ENCODE measurements at places on chromosomes 2 and 18.

DNA sequence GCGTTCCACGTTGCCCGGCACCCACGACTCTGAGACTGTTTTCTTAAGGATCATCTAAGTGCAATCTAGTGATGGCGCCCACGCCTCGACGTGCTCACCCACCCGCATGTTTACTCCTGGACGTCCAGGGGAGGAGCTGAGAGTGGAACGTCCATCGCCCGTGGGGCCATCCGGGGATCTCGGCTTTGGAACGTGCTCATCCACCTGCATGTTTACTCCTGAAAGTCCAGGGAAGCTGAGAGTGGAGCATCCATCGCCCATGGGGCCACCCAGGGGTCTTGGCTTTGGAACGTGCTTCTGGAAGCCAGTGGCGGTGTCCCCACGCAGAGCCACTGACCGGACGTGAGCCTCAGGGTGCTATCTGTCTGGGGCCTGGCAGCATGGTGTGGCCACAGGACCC lies 45.6 kb upstream of the SALL3 start:
- no peak for DNase-seq

DNA sequence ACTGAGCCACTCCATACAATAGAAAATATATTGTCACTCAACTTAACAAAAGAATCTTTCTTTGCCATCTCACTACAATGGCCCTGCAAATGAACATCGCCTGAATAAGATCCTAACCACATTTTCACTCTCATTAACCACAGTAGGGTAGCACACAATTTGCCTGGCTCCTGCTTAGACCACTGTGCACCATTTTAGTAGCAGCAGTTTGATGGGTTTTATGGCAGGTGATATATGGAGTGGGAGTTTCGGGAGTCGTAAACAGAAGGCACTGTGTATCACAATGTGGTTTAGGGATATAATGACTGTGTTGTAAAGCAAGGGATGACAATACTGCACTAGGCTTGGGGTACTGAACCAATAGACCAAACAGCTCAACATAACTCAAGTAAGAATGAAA lies 617.4 kb downstream of the BCL11A start:
- no peak for DNase-seq

GRCh38 chr2:136127356-136127755 lies 9.4 kb upstream of the CXCR4 start:
- no peak for DNase-seq

DNA sequence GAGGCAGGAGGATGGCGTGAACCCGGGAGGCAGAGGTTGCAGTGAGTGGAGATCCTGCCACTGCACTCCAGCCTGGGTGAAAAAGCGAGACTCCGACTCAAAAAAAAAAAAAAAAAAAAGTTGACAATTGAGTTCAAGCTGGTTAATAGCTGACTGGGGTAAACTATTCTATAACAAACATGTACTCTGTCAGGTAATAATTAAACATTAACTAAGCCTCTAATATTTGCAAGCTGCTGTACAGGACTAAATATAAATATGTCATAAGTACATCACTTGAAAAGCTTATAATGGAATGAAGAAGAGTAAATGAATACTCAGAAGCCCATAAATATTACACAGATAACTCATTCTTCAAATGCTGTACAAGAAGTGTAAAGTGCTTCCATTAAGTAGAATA lies 190.4 kb upstream of the CRIM1 start:
- DNase-seq = no peak

- DNase-seq = no peak
Measured at GRCh38 chr18:5542515-5543035, 1.2 kb downstream of the EPB41L3 start.

DNA sequence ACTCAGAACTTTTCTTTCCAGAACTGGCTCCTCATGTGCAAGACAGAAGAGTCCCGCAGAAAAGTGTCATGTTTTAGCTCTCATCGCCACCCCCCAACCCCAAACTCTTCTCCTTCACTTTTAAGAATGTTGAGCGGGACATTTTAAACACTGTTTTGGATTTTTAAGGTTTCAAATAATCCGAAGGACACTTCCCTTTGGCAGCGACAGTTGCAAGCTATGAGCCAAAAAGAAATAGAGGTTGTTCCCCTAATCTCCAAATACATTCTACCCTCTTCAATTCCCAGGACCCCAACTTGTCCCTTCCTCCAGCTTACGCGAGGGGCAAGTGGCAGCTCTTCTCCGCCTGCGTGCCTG lies 678 bp upstream of the UBE2E3 start:
- DNase-seq = no peak

DNA sequence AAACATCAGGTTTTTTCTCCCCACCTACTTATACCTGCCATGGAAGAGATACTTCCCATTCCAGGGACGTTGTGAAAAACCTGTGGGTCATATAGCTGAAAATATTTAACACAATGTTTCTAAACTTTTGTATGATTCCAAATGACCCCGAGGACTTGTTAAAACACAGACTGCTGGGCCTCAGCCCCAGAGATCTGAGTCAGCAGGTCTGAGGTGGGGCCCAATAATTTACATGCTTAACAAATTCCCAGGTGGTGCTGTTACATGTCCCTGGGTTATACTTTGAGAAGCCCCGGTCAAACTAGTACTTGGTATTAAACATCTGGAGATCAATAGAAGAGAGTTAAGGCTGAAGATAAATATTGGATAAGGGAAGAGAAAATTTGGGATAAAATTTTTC lies 71.4 kb upstream of the FRZB start:
- no peak for DNase-seq

DNA sequence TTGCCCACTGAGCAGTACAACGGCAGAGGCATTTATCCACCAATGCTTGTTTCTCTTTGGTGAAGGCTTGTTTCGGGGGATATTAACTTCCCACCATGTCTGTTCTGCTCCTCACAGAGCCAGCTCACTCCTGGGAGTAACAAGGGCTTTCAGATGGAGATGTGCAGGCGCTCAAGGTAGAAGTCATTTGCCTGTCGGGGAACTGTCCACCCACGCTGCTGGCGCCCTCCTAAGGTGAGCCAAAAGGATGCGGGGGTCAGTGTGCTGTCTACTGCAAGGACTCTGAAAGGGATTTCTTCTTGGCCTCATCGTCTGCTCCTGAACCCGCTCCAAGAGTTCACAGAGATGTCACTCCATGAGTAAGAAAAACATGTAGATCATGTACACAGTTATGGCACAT lies 57.0 kb upstream of the CYRIA start:
- no peak for DNase-seq

DNA sequence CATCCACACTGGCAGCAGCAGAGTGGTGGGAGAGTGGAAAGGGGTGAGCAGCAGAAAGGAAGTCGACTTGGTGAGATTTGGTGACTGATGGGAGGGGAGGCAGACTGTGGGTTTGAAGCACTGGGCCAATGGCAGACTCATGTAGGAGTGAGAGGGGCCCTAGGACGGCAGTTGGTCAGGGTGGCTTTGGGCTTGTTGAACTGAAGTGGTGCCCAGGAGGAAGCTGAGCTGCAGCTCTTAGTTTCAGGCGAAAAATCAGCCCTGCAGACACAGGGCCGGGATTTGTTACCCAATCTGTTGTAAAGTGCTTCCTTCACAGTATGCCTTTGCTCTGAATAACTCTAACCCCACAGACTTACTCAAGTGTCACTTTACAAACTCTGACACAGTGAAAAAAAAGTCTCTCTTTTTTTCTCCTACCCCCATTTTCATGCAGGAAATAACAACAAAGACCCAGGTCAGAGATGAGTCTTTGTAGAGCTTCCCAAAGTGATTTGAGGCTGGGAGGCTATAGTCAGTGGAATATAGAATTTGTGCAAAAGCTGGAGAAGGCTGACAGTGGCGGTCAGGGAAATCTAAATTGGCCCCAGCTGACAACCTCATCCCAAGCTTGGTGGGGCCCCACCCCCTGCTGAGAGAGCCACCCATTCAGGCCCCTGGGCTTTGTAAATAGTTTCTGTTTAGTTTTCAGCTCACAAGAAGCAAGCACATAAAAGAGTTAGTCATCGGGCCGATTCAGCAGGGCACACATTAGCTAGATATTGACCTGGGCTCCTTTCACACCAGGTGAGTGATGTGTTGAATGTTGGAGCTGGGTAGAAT lies 226.9 kb downstream of the VAPA start:
- no peak for DNase-seq

DNA sequence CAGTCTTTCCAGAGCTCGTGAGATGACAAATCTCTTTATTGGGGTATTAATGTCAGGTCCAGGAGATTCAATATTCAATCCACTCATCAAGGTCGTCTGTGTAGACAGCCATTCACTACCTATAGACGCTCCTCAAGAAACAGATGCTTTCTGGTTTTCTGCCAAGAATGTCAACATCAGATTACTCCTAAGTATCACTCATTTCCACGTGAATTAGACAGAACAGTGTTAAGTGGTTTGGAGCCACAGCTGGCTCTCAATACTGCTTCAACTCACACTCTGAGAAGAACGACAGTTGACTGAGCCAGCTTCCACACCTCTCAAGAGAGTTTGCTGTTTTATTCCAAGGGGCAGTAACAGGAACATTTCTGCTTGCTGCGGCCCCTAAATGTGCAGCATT lies 113.5 kb upstream of the NEDD4L start:
- no peak for DNase-seq

- DNase-seq = no peak
Measured at GRCh38 chr2:58959996-58960395, 718.9 kb upstream of the FANCL start.

- DNase-seq = no peak
Measured at GRCh38 chr18:35933982-35934381, 38.5 kb upstream of the RMP24 start.

DNA sequence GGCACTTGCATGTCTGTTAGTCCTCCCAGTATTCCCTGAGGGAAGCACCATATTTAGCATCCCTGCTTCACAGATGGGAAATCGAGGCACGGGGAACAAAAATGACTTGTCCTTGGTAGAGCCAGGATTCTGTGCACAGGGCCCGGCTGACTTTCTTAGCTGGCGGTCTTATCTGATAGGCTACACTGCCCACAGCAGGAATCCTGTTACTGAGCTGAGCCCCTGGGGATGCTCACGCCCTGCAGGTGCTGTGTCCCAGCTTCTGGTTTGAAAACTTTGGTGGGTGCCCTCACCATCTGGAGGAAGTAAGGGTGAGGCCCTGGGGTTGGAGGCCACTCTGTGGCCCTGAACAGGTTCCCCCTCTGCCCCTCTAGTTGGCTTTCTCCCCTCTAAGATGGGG lies 68.4 kb upstream of the MCFD2 start:
- no peak for DNase-seq

DNA sequence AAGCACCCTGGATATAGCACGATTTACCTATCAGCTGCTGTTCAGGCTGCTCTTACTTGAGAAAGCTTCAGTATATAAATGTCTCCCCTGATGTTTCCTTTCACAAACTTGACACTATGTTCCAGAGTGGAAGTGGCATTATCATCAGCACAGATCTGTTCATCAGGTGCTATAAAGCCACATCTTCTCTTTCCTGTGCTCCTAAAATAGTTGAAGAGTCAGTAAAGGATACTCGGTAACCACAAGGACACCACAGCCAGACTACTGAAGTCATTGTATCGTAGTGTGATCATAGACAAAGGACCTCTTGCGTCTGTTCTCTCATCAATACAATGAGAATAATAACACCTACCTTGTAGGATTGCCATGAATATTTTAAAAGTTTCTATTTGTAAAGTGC lies 841.0 kb upstream of the CELF4 start:
- no peak for DNase-seq

- no peak for DNase-seq
Measured at GRCh38 chr18:36139245-36139644, 9.5 kb downstream of the ELP2 start.

DNA sequence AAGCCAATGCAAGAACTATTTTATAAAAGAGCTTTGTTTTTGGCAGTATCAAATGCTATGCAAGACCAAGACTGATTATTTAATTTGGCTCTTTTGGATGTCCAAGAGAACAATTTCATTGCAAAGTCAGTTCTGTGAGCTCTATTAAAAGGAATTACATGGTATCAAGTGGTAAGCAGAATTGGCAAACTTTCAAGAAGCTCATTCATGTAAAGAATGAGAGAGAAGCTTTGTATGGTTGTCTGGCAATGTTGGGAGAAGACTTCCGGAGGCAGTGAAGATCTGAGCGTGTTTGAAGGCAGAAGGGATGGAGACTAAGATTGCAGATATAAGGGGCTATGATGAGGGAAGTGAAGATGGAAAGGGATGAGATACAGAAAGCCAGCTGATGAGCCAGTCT lies 49.6 kb downstream of the CPS1 start:
- no peak for DNase-seq

DNA sequence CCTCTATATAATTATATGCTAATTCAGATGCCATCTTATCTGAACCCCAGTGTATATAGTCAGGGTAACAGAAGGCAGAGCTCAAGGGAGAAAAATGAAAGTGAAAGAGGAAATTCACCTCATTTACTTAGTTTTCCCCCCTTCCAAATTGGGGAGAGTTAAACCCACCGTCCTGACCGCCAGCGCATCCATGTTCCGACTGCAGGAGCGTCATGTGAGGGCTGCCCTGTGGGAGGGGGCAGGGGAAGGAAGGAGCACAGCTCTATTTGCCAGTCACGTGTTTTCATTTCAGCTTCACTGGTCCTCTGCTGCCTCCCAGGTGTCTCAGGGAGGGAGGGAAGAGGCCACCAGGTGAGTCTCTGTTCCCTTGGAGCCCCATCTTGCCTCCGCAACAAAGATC lies 13.2 kb downstream of the CNNM4 start:
- peak; percentile 26 for DNase-seq

- no peak for DNase-seq
Measured at GRCh38 chr2:114056294-114057143, 166.6 kb downstream of the ACTR3 start.

GRCh38 chr2:236352761-236353593 lies 88.8 kb upstream of the ASB18 start:
- peak; percentile 5 for DNase-seq

- no peak for DNase-seq
Measured at GRCh38 chr2:180376066-180376465, 369.0 kb upstream of the CWC22 start.

DNA sequence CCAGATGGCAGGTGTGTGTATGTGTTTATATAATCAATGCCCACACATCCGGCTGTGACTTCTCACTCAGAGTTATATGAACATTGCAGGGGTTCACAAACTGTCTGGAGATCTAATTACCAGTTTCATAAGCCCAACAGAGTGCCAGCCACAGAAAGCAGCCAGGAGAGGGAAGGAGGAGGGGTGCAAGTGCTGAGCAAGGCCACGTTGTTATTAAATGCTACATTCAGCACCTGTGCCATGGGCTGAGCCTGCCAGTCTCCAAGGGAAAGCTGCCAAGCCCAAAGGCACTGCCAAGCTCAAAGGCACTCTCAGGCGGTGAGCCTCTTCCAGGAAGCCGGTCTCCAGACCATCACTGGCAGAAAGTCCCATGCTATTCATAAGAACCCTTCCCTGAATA lies 17.4 kb downstream of the XDH start:
- DNase-seq = no peak

GRCh38 chr2:137968477-137969417 lies 4.5 kb downstream of the HNMT start:
- no peak for DNase-seq

GRCh38 chr18:44386401-44386800 lies 294.3 kb upstream of the SETBP1 start:
- DNase-seq = no peak

DNA sequence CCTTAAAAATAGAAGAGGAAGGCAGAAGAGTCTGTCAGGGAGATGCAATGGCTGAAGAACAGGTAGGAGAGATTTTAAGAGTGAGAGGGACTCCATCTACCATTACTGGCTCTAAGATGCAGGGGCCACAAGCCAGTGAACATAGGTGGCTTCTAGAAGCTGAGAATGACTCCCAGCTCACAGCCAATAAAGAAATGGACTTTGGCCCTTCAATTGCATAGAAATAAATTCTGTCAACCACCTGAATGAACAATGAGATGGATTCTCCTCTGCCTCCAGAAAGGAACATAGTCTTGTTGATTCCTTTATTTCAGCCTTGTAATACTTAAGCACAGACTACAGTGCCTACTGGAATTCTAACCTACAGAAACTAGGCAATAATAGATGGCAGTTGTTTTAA lies 603.3 kb upstream of the NXPH2 start:
- DNase-seq = no peak

All from hematopoietic multipotent progenitor cell treated with erythropoietin and hydrocortisone succinate and interleukin-3 and kit ligand, for 15 days (in vitro differentiated cells).